ENCODE measurements at places on chromosomes 12 and 14. TPM values are rescaled to one million over a fixed set of nuclear protein-coding genes. Genes with fewer than 3 reads are reported as not detected.
A peak's percentile ranks its signal among the peaks of the same experiment; 100 is the strongest.

Gene AICDA
- total RNA-seq: not detected

GRCh38 chr14:104313674-104314073 lies 175.3 kb downstream of the KIF26A start:
- H3K27me3 ChIP-seq: no peaks in the 10 kb centered on the region
- no peak for DNase-seq
- H3K36me3 ChIP-seq: no peaks in the 10 kb centered on the region
- no peaks in the 10 kb centered on the region for H3K4me1 ChIP-seq
- H3K27ac ChIP-seq: no peak overlapping the region
- H3K4me3 ChIP-seq: no peak overlapping the region

DNA sequence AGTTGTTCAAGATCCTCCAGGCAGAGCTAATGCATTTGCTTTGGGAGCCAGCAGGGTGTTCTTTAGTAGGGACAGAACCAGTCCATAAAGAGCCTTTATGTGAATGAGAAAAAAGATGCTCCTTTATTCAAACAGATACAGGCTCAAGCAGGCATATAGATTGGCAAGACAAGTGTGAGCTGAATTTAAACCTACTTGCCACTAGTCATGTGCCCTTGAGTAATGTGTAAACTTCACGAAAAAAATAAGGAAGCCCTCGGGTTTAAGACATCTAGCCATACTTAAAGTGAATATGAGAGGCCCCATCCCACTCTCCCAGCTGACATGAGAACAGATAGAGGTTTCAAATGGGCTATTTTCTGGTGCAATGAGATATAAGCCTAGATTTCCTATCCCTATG lies 43.1 kb upstream of the STRAP start:
- H3K36me3 ChIP-seq: no peaks in the 10 kb centered on the region
- no peak overlapping the region for H3K4me3 ChIP-seq
- H3K4me1 ChIP-seq: no peaks in the 10 kb centered on the region

Gene MAP1LC3B2
- 0.76 TPM for total RNA-seq

- H3K36me3 ChIP-seq: no peaks in the 10 kb centered on the region
- H3K27me3 ChIP-seq: no peaks in the 10 kb centered on the region
- H3K4me3 ChIP-seq: no peak overlapping the region
- peaks cover 56% of the 10 kb centered on the region for H3K4me1 ChIP-seq
- no peak for DNase-seq
These were observed 43.3 kb upstream of the PTPRO start for GRCh38 chr12:15278816-15279658.

- no peak overlapping the region for H3K4me3 ChIP-seq
- H3K36me3 ChIP-seq: no peaks in the 10 kb centered on the region
- H3K27me3 ChIP-seq: no peaks in the 10 kb centered on the region
- peak overlapping the region; percentile 82 for H3K27ac ChIP-seq
- H3K4me1 ChIP-seq: peaks cover 1% of the 10 kb centered on the region
- DNase-seq: no peak
These were observed 427.6 kb downstream of the ZFP36L1 start for GRCh38 chr14:68365228-68365627.

Gene POTEM
- not detected for total RNA-seq

GRCh38 chr12:26162905-26163304 lies 32.5 kb upstream of the SSPN start:
- no peak overlapping the region for H3K4me3 ChIP-seq
- no peaks in the 10 kb centered on the region for H3K36me3 ChIP-seq
- peaks cover 3% of the 10 kb centered on the region for H3K27me3 ChIP-seq

DNA sequence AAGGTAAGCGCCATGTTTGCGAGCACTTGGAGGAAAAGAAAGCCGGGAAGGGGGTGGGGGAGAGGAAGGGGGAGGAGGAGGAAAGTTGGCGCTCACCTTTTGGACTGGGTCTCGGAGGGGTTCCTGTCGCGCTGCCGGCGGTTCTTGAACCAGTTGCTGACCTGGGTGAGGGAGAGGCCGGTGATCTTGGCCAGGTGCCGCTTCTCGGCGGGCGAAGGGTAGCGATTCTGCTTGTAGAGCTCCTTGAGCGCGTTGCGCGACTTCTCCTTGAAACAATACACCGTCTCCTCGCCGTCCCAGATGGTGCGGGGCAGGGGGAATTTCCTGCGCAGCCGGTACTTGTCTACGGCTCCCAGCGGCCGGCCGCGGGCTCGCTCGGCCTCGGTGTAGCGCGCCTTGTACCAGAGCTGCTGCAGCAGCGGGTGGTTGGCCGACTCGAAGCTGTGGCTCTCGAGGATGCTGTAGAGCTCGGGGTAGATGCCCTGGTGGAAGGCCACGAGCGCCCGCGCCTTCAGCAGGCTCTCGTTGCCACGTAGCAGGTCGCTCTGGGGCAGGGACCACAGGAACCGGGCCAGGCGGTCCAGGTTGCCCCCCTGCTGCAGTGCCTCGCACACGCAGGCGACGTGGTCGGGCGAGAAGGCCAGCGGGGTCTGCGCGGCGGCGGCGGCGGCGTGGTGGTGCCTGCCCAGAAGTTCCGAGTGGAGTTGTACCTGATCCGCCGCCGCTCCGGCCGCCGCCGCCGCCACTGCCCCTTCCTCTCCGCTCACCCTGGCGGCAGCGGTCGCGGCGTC lies 840 bp downstream of the SIX4 start:
- no peak for DNase-seq
- peaks cover 98% of the 10 kb centered on the region for H3K27me3 ChIP-seq
- peaks cover 11% of the 10 kb centered on the region for H3K4me1 ChIP-seq
- H3K36me3 ChIP-seq: no peaks in the 10 kb centered on the region
- H3K4me3 ChIP-seq: peak overlapping the region; percentile 78

GRCh38 chr12:105090361-105090760 lies 6.1 kb upstream of the ALDH1L2 start:
- no peak overlapping the region for H3K27ac ChIP-seq
- no peaks in the 10 kb centered on the region for H3K27me3 ChIP-seq
- DNase-seq: no peak
- no peaks in the 10 kb centered on the region for H3K36me3 ChIP-seq
- no peaks in the 10 kb centered on the region for H3K4me1 ChIP-seq
- no peak overlapping the region for H3K4me3 ChIP-seq

Gene OTOGL
- total RNA-seq: not detected

DNA sequence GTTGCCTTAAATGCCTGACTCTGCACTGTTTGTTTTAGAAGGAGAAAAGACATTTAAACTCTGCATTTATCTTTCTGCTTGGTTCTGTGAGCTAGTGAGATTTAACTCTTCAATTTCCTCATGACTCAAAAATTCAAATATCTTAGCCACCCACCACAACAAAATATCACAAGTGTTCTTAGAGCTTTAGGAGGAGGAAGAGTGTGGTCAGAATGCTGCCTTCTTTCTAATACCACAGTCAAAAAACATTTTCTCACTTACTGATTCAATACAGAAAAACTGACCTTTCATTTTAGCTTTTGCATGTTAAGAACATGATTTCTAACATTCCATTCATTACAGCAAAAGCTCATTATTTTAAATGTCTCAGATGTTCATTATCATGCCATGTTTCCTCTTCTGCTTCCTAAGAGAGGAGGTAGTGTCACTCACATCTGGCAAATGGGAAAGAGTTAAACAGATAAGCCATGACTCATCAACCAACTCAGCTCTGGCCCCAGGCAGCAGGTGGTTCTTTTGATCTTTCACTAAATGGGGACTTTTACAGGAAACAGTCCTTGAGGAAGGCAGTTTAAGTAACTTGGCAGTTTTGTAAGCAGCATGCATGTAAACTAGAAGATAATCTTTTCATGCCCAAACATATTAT lies 56.4 kb upstream of the RNU6-8 start:
- H3K4me3 ChIP-seq: no peak overlapping the region
- H3K36me3 ChIP-seq: no peaks in the 10 kb centered on the region
- no peak overlapping the region for H3K27ac ChIP-seq
- DNase-seq: no peak
- H3K27me3 ChIP-seq: no peaks in the 10 kb centered on the region

DNA sequence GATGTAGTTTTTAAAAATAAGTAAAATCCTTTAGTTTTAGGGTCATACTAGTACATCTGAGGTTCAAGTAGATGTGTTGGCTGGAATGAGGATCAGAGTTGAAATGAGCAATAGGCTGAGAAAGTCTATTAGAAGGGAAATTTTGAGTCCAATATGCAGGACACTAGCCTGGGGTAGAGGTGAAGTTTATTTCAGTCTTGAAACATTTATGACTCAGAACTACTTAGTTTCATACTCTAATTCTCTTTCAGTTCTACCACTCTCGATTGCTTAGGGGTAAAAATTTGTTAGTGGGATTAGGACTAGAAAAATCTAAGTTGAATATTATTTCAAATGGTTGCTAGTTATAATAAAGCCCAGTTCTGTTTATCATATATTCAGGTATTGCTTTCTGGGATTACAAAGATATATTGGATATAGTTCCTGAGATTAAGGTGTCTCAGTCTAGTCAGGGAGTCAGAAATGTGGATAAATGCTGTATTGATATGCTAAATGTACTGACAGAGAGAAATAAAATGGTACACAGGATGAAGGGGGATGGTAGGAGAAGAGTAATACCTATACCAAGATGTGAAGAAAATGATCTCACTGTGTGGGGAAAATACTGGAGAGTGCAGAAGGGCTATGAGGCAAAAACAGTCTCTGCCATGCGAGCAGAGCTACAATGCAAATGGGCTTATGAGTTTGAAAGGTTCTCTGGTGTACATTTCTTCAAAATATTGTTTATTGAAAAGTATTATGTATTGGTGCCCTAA lies 395.8 kb upstream of the FBXO33 start:
- H3K36me3 ChIP-seq: no peaks in the 10 kb centered on the region
- H3K4me1 ChIP-seq: no peaks in the 10 kb centered on the region
- no peaks in the 10 kb centered on the region for H3K27me3 ChIP-seq
- H3K27ac ChIP-seq: no peak overlapping the region

DNA sequence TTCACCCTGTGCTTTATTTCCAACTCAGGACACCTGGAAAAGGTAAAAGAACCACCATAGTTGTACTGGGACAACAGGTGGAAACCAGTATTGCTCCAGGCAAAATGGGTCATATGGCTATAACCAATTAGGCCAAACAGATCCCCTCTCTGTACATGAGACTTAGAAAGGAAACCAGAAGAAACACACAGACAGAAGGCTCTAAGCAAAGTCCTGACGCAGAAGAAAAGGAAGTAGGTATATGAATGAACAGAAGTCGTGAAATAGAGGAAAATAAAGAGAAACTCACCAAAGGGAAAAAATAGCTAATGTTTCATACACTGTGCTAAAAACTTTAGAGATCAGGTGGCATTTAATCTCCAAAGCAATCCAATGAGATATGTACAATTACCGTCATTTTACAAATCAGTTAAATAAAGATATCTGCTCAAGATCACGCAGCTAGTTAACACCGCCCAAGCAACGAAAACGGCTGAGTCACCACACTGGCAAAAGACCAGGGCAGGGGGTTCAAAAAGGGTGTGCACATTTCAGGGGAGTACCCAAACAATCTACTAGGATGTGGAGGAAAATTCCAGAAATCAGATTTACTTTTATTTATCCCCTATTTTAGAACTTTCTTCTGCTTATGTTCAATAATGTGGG lies 82.3 kb downstream of the ITPR2 start:
- H3K4me3 ChIP-seq: no peak overlapping the region
- peak overlapping the region; percentile 4 for H3K27ac ChIP-seq
- H3K36me3 ChIP-seq: no peaks in the 10 kb centered on the region
- DNase-seq: no peak
- H3K27me3 ChIP-seq: no peaks in the 10 kb centered on the region
- H3K4me1 ChIP-seq: peaks cover 6% of the 10 kb centered on the region

- no peak for DNase-seq
- no peaks in the 10 kb centered on the region for H3K4me1 ChIP-seq
- H3K4me3 ChIP-seq: no peak overlapping the region
These were observed 5.2 kb upstream of the SLC8B1 start for GRCh38 chr12:113340061-113340460.

Gene SERPINA6
- total RNA-seq: not detected

DNA sequence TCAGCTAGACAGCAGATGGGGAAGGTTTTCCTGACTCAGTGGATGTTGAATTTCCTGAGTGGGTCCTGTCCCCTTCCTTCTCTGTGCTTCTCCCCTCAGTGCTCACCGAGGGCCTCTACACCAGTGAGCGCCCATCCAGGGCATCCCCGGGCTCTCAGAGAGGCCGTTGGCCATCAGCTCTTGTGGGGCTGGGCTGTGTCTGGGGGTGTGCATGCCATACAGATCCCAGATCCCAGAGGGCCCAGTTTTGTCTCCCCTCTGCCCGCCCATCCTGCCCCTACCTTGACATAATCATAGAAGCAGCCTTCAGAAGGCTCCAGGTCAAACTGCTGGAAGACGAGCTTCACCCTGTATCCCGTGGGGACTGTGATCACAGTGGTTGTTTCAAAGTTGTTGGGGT lies 1.1 kb downstream of the C1R start:
- peaks cover 56% of the 10 kb centered on the region for H3K4me1 ChIP-seq
- H3K27ac ChIP-seq: peak overlapping the region; percentile 85

GRCh38 chr14:56121816-56122215 lies 3.6 kb downstream of the PELI2 start:
- peaks cover 4% of the 10 kb centered on the region for H3K4me1 ChIP-seq
- H3K27me3 ChIP-seq: no peaks in the 10 kb centered on the region
- H3K27ac ChIP-seq: no peak overlapping the region
- DNase-seq: no peak
- H3K36me3 ChIP-seq: no peaks in the 10 kb centered on the region
- H3K4me3 ChIP-seq: no peak overlapping the region

DNA sequence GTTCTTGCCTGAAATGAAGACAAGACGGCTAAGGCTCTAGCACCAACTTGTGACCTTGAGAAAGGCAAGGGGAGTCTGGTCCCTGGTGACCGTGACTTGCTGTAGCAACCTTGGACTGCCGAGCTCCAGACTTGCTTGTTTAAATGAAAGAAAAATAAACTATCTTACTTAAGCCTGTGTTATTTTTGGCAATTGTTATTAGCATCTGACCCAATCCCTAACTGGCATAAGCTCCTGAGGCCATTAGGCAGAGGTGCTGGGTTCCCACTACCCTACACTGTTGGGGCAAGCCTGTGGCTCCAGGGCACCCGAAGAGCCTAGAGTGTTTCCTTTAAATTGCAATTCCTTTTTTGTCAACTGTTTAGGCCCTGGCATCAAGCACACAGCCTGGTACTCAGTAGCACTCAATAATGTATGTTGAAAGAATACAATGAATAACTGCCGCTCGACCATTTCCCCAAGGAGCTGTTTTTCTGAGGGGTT lies 106.9 kb upstream of the HIF1A start:
- H3K4me1 ChIP-seq: peaks cover 35% of the 10 kb centered on the region
- no peaks in the 10 kb centered on the region for H3K36me3 ChIP-seq
- H3K4me3 ChIP-seq: no peak overlapping the region
- DNase-seq: no peak
- H3K27me3 ChIP-seq: no peaks in the 10 kb centered on the region

DNA sequence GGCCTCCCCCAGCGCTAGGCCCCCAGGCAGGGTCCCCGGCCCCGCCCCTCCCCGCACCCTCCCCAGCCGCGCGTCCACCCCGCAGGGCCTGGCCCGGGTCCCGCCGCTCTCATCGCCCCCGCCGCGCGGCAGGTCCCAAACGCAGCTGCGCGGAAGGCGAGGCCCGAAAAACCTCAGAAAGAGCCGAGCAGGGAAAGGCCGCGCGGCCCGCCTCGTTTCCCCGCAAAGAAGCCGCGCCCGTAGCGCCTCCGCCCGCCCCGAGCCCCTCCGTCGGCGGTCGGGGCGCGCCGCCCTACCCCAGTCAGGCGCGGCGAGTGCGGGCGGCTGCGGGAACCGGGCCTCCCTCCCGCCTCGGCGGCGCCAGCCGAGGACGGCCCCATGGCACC lies 324 bp downstream of the POLE start:
- H3K4me1 ChIP-seq: no peaks in the 10 kb centered on the region
- H3K27ac ChIP-seq: peak overlapping the region; percentile 62
- H3K4me3 ChIP-seq: peak overlapping the region; percentile 99
- no peaks in the 10 kb centered on the region for H3K36me3 ChIP-seq
- DNase-seq: no peak

GRCh38 chr14:62824086-62824485 lies 221.2 kb downstream of the KCNH5 start:
- H3K27me3 ChIP-seq: no peaks in the 10 kb centered on the region
- H3K4me3 ChIP-seq: no peak overlapping the region
- H3K27ac ChIP-seq: no peak overlapping the region
- no peaks in the 10 kb centered on the region for H3K36me3 ChIP-seq
- no peaks in the 10 kb centered on the region for H3K4me1 ChIP-seq
